DMS153 (cell line): ENCODE measurements at places on chromosomes 16 and 17.

DNA sequence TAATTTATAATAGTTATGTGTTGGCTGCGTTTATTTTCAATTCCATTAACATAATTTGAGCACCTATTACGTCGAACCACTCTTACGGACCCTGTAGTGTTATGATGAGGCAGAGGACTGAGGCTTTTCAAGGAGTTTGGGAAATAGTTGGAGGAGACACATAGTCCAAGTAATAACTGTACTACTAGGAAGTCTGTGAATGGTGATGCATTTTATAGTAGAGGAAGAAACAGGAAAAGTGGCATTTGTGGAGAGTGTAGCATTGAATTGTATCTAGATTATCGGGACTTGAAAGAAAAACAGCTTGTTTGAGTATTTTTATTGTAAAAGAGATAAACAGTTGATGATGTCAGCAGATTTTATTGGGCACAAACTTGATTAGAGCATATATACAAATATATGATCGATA lies 1.7 kb downstream of the NFATC3 start:
- DNase-seq = no peak

GRCh38 chr17:2123375-2124251 lies 68.7 kb downstream of the HIC1 start:
- no peak for DNase-seq

GRCh38 chr16:86383488-86384262 lies 126.7 kb upstream of the FOXF1 start:
- no peak for DNase-seq

DNA sequence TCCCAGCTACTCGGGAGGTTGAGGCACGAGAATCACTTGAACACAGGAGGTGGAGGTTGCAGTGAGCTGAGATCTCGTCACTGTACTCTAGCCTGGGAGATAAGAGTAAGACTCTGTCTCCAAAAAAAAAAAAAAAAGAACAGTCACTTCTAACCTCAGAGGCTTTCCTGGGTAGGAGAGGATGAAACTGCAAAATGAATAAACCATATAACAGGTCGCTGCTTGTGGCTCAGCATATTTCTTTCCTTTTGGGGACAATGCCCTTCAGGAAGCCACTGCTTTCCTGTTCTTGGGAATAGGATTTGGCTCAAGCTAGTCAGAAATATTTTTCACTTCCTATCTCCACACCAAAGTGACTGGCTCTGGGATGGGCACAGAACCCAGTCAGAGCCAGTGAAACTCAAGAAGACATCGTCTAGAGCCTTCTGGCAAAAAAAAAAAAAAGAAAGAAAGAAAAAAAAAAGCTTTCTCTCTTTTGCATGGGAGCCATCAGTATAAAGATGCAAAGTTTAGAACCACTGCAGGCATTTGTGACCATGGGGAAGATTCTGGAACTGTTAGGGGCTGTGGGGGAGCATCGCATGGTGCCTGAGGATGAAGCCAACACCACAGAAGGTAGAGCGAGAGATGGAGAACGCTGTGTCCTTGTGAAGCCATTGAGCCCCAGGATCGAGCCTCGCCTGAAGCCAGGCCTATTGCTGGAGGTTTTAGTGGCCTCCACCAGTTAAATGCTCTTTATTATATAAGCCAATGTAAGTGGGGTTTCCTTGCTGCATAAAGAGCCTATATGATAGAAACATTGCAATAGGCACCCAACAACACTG lies 71.8 kb upstream of the MRTFB start:
- DNase-seq = no peak

DNA sequence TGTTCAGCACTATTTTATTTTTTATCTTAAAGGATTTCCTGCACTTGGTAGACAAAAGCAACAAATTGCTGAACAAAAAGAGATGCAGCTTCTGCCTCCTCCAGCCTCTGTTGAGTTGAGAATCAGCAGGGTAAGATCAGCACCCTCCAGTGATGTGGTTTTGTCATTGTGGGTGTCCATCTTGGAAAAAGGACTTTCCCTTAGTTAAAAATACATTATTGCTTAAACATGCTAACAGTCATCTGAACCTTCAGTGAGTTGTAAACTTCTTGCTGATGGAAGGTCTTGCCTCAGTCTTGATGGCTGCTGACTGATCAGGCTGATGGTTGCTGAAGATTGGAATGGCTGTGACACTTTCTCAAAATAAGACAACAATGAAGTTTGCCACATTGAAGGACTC lies 101.2 kb downstream of the PHKB start:
- DNase-seq = no peak

DNA sequence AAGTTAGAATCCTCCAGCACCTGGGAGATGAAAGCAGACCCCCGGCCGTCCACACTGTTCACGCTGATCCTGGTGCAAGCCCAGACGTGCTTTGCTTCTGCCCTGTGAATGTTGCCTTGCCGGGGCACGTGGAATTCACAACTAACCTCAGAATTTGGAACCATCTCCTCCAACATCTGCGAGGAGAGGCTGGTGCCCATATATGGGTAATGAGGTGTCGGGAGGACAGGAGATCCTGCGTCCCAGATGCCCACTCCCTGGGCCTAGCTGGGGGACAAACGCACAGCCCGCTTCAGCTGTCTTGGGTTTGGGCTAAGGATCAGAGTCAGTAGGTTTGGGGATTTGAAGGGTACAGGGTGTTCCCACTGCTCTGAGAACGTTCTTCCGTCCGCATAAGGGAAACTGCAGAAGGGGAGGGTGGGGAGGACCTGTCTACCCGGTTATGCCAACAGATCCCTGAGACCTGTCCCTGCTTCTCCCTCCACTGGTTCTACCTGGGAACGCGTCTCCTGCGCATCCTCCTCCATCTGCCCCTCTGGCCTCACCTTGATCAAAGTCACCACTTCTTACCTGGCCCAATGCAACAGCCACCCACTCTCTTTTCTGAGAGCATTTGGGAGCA lies 14.1 kb downstream of the PPL start:
- DNase-seq = no peak

DNA sequence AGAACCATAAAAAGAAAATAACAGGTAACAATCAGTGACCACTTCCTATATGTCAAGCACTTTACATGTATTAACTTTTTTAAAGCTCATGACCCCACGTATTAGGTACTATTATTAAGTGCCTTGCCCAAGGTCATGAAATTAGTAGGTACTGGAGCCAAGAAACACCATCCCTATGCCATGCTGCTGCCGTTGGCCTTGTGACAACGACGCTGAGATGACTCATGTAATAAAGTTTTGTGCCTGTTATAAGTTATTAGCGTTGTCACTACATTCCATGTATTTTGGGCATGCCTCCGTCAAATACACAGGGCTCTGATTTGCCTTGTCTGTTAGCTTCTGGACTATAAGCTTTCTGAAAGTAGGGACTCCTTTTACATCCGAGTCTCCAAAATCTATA lies 1.4 kb downstream of the BBS2 start:
- DNase-seq = no peak

GRCh38 chr16:19805459-19806162 lies 79.0 kb downstream of the GPRC5B start:
- DNase-seq = no peak

DNA sequence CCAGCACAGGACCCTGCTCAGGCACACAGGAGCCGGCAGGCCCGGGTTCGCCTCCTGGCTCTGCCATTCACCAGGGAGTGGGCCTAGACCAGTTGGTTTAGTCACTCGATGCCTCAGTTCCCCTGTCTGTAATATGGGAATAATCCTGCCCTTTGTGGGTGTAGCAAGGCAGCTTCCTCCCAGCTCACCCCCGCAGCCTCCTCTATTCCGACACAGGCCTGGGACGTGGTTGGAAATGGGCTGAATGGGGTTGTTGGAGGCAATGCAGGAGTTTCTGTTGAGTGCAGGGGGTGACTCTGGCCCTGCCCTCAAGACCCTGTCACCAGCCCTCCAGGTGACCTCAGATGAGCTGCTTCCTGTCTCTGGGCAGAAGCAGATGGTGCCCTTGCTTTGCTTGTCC lies 19.8 kb downstream of the SLC5A10 start:
- DNase-seq = no peak

DNA sequence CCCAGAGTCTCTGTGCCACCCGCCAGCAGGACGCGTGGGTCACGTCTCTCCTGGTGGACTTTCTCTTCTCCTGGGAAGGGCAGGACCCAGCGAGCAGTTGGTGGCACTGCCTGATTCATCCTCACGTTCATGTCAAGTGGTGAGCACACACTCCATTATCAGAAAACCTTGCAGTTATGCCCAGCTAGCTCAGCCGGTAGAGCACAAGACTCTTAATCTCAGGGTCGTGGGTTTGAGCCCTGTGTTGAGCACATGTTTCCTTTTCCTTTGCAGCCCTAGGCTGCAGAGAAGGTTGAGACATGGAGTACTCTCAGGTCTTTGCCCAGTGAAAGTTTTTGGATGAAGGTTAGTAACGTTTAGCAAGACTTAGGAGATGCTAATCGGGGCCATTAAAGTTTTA lies 8.0 kb downstream of the OR1F1 start:
- no peak for DNase-seq

DNA sequence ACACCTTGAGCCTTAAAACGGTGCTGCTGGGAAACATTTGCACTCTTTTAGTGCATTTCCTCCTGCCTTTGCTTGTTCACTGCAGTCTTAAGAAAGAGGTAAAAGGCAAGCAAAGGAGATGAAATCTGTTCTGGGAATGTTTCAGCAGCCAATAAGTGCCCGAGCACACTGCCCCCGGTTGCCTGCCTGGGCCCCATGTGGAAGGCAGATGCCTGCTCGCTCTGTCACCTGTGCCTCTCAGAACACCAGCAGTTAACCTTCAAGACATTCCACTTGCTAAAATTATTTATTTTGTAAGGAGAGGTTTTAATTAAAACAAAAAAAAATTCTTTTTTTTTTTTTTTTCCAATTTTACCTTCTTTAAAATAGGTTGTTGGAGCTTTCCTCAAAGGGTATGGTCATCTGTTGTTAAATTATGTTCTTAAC lies 4.4 kb downstream of the SOX9 start:
- DNase-seq = no peak

- no peak for DNase-seq
Observed at GRCh38 chr16:52603015-52603414, 56.1 kb upstream of the TOX3 start.

- DNase-seq = no peak
Observed at GRCh38 chr16:76276745-76277438, at the start of gene CNTNAP4. CNTNAP4 (plus strand) TSS chr16:76277401; CDS start chr16:76277663, 262 bp downstream.

- peak; percentile 27 for DNase-seq
Observed at GRCh38 chr17:43952724-43953666, 745 bp downstream of the PYY start.

- DNase-seq = peak; percentile 36
Observed at GRCh38 chr17:40322358-40323315, 13.7 kb downstream of the RARA start.

DNA sequence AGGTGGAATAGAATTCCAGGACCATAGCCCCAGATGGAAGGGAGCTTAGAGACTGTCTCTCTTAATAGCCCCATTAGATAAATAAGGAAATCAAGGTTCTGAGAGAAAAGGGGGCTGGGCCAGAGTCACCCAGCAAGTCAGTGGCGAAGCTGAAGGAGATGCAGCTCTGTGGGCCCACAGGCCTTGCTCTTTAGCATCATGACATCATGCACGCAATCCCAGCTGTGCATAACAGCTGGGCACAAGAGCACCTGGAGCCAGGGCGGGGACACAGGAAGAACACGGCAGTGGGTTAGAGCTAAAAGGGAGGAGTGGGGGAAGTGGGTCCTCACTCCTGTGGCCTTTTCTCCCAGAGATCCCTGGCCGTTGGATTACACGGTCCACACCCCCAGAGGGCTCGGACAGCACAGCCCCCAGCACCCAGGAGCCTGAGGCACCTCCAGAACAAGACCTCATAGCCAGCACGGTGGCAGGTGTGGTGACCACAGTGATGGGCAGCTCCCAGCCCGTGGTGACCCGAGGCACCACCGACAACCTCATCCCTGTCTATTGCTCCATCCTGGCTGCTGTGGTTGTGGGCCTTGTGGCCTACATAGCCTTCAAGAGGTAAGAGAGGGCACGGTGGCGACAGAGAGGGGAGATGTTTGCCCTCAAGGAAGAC lies 15.1 kb downstream of the NGFR start:
- no peak for DNase-seq

DNA sequence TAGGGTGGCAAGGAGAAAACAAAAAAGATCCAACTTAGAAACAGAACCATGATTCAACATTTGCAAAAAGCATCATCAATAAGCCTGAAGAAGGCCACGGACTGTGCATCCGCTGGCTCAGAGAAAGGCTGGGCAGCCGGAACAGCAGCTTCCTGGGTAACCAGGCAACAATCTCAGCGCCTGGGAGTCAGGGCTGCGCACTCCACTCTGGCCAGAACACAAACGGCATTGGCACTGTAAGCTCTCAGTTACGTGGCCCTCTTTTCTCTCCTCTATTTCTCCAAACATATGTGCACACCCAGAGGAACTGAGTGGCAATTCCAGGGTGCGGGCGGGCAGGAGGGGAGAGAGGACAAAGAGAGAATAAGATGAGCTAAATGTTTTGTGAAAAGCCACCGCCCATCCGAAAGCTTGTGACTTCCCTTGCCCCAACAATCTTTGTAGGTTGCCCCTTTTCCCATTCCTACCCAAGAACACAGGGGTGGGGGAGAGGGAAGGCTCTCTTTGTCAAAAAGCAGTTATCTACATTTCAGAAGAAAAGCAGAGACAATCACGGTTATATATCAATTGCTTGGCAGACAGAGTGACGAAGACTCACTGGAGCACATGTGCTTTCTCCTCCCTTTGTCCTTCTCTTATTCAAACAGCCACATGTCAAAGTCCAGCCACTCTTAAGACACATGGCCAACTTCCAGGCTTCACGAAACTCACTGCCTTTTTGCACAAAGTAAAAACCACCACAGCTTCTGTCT lies 6.6 kb upstream of the GHDC start:
- peak; percentile 9 for DNase-seq

GRCh38 chr16:11797957-11798299 lies 870 bp upstream of the ZC3H7A start:
- DNase-seq = no peak

GRCh38 chr16:55101026-55101425 lies 170.4 kb downstream of the IRX5 start:
- DNase-seq = no peak

- DNase-seq = no peak
Observed at GRCh38 chr16:70364399-70364798, 17.7 kb downstream of the DDX19A start.

GRCh38 chr17:60106340-60107059 lies 27.8 kb upstream of the HEATR6 start:
- no peak for DNase-seq

GRCh38 chr17:59427425-59427921 lies 96.0 kb downstream of the YPEL2 start:
- no peak for DNase-seq
